ENCODE measurements at places on chromosomes 6 and 20. TPM values are rescaled to one million over a fixed set of nuclear protein-coding genes. Genes with fewer than 3 reads are reported as not detected.

- peak; percentile 68 for DNase-seq
Observed at GRCh38 chr6:149934249-149935156, 7.3 kb upstream of the ULBP2 start.

DNA sequence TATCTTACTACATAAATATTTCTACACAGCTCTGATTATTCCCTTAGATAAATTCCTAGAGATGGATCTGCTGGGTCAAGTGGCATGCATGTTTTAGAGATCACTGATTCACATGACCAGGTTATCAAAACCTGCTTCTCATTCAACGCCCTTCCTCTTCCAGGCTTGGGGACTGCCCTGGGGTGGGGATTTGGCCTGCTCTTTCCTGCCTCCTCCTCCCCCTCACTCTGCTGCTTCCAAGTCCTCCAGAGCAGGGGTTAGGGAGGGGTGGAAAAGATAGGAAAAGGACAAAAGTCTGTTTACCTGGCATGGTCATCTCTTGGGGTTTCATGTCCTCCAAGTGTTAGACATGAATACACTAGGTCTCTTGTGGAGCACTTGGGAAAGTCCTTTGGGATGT is 105.6 kb upstream of the GPR6 start:
- DNase-seq = no peak

DNA sequence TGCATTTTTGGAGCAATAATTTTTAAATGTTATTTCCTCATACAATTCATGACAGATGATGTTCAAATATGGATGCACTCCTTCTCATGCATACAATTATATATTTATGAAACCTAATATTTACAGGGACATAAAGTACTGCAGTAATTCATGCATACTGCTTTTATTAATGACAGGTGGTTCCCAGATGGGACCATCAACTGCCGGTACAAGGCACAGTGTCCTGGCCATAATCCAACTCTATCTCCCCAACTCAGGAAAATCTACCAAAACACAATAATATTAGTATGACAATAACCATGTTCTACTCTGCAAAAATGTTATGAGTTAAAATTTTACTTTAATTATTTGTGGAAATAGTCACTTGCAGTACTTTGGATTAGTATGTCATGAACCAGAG is 77.8 kb downstream of the VIP start:
- DNase-seq = no peak

DNA sequence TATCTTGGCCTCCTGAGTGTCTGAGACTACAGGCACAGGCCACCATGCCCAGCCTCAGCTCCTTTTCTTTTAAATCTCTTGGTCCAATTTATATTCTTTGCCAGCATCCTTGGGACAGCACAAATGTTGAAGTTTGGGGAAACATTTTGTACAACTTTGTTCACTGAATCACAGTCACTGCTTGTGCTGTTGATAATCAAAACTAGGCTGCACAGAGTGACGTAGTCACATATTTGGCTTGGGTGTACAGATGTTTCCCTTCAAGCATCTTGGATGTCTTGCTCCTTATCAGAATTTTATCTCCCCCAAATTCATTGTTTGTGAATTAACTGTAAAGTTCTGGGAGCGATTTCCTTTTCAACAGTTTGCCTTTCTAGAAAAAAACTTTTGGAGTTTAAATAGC is 17.9 kb downstream of the CARMIL1 start:
- DNase-seq = peak; percentile 42

DNA sequence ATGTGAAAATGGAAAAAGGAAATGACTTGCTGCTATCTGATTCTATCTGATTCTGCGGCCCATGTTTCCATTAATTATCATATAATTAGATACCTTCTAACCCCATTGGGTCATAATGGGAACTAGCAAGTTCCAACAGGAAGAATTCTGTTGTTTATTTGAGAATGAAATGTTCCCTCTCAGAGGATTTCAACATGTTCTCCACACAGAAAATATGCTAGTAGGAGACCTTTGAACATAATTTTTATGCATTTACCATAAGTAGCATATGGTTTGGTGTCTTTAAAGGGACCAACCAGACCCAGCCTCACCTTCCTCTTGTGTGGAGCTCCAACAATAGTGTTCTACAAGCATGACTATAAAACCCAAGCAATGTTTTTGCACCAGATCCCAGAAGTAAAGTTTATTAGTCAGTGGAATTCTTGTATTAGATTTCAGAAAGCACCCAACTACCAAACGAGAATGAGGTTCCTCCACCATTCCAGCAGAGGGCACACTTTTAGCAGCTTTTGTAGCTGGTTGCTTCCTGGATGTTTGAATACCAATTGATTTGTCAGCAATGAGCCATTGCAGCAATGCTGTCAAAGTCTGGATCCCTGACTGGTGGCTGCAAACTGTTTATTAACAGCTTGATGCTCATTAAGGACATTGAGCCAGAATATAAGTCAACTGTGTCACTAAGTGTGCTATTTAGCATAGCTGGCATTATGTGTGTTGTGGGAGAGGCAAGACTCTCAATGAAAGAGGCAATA is 143.6 kb upstream of the GJE1 start:
- DNase-seq = no peak

- DNase-seq = no peak
Observed at GRCh38 chr6:146861029-146861563, 262.3 kb downstream of the ADGB start.

Gene OR2J3
- not detected for polyA plus RNA-seq

Gene CTCFL
- polyA plus RNA-seq = 2.8 TPM
